ENCODE measurements at places on chromosomes 1 and 21.

- DNase-seq = no peak
- H3K4me1 ChIP-seq = no peaks in the 10 kb centered on the region
- H3K4me3 ChIP-seq = no peak overlapping the region
- H3K36me3 ChIP-seq = no peaks in the 10 kb centered on the region
- no peak overlapping the region for H3K27ac ChIP-seq
Measured at GRCh38 chr1:41741244-41741643, 177.5 kb downstream of the HIVEP3 start.

- H3K36me3 ChIP-seq = no peaks in the 10 kb centered on the region
- no peak within 1 kb of the TSS for H3K27ac ChIP-seq
- H3K4me3 ChIP-seq = no peak within 1 kb of the TSS
- no peak for DNase-seq
Measured at GRCh38 chr21:39867198-39867650, at the start of gene PCP4. PCP4 (plus strand) TSS chr21:39867438; CDS start chr21:39867502, 64 bp downstream.

DNA sequence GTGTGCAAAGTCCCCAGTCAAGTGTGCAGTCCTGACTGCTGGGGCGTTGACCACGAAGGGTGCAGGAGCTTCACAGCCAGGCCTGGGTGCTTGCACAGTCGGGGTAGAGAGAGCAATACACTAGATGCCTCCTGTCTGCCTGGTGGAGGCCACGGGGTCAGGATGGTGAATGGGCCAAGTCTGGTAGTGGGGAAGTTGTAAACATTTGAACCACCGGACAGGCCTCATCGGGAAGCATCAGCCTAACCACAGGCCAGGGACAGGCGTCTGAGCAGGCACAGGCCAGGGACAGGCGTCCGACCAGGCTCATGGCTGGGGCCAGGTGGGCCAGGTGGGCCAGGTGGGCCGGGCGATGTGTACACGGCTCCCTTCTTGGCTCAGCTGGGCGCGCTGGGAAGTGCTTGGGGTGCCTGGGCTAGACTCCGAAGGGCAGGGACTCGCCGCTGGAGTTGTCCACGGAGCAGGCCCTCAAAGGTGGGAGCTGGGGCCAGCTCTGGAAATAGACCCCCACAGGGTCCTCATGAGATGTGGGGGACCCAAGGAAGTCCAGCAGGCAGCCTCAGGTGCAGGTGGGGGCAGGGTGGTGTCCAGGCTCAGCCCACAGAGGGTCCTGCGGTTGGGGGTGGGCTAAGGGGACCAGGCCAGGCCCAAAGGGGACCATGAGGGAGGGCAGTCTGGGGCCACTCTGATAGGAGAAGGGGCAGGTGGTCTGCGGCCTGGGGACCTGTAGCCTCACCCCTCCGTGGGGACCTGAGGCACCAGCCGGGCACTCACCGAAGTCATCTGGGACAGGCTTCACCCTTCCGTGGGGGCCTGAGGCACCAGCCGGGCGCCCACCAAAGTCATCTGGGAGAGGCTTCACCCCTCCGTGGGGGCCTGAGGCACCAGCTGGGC, 15.0 kb downstream of the COL6A1 start:
- peak overlapping the region; percentile 85 for H3K27ac ChIP-seq
- no peaks in the 10 kb centered on the region for H3K27me3 ChIP-seq
- no peak overlapping the region for H3K4me3 ChIP-seq
- peaks cover 2% of the 10 kb centered on the region for H3K4me1 ChIP-seq
- no peak for DNase-seq

- no peaks in the 10 kb centered on the region for H3K36me3 ChIP-seq
- no peaks in the 10 kb centered on the region for H3K27me3 ChIP-seq
- H3K4me1 ChIP-seq = no peaks in the 10 kb centered on the region
- no peak overlapping the region for H3K4me3 ChIP-seq
- no peak overlapping the region for H3K27ac ChIP-seq
- DNase-seq = no peak
Measured at GRCh38 chr1:44275991-44276405, 62.7 kb downstream of the DMAP1 start.

DNA sequence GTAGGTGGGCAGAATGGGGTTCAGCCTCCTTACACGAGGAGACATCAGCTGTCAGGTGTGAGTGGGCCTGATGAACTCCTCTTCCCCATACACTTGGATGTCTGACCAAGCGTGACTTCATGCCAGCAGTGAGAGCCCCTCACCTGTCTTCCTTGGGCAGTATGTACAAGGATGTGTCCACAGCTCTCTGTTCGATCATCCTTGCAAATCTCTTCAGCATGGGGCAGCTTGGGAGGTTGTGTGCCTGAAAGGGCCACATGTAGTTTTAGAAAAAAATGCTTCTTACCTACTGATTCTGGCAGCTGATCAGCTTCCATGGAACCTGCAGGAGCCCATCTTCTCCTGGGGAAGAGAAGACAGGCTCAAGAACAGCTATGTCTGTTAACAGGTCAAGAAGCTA, 18.0 kb downstream of the ACP6 start:
- H3K4me3 ChIP-seq = no peak overlapping the region
- H3K36me3 ChIP-seq = peaks cover 81% of the 10 kb centered on the region
- H3K4me1 ChIP-seq = no peaks in the 10 kb centered on the region
- no peaks in the 10 kb centered on the region for H3K27me3 ChIP-seq

- H3K27ac ChIP-seq = no peak overlapping the region
- DNase-seq = no peak
- H3K36me3 ChIP-seq = no peaks in the 10 kb centered on the region
- H3K27me3 ChIP-seq = no peaks in the 10 kb centered on the region
Measured at GRCh38 chr1:151492120-151492519, 19.1 kb upstream of the CGN start.

DNA sequence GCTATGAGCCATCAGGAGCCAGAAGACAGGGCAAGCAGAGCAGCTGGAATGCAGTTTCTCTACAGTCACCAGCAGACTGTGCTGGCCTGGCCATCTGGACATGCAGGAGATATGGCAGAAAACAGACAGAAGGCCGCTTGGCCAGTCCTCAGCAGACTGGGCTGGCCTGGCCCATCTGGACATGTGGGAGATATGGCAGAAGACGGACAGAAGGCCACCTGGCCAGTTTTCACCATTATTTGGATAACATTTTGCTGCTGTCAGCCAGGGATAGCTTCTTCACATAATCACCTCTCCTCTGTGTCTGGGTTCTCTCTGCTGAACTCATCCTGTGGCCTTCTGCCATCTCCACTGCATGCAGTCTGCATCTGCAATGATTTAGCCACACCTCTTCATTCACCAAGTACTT, 25.0 kb upstream of the CACYBP start:
- H3K4me1 ChIP-seq = no peaks in the 10 kb centered on the region
- H3K27ac ChIP-seq = no peak overlapping the region
- DNase-seq = no peak
- H3K36me3 ChIP-seq = no peaks in the 10 kb centered on the region

GRCh38 chr1:225670806-225671733, 18.1 kb upstream of the ENAH start:
- no peaks in the 10 kb centered on the region for H3K27me3 ChIP-seq
- H3K4me1 ChIP-seq = no peaks in the 10 kb centered on the region
- no peak for DNase-seq
- no peak overlapping the region for H3K4me3 ChIP-seq
- no peak overlapping the region for H3K27ac ChIP-seq

DNA sequence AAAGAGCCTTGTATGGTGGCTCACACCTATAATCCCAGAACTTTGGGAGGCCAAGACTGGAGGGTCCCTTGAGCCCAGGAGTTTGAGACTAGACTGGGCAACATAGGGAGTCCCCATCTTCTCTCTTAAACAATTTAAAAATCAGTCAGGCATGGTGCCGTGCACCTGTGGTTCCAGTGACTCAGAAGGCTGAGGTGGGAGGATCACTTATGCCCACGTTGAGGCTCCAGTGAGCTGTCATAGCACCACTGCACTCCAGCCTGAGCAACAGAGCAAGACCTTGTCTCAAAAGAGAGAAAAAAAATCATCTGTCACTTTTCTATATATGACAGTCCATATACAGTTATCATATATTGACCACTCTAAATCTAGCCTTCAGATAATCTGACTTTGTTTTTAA, 658.3 kb downstream of the LTN1 start:
- no peaks in the 10 kb centered on the region for H3K27me3 ChIP-seq
- no peak overlapping the region for H3K27ac ChIP-seq
- no peak for DNase-seq
- H3K4me3 ChIP-seq = no peak overlapping the region

DNA sequence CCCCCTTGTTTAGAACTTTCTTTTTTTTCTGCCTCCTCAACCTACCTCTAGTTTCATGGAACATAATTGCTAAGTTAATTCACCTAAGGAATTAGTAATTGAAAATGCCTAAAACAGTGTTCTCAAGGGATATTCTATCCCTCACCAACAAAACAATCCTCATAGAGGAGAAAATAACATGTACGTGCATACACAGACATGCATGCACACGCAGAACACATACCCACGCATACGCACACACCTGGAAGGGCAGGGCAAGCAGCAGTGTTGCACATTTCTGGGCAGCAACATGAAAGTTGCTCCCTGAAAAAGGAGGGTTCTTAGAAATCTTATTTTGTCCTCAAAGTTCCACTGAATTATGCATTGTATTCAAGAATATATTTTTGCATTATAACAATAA, 76.6 kb downstream of the HHAT start:
- no peaks in the 10 kb centered on the region for H3K27me3 ChIP-seq
- H3K4me3 ChIP-seq = no peak overlapping the region
- DNase-seq = no peak
- no peaks in the 10 kb centered on the region for H3K4me1 ChIP-seq

GRCh38 chr1:79460773-79461436, 454.4 kb upstream of the ADGRL4 start:
- no peaks in the 10 kb centered on the region for H3K36me3 ChIP-seq
- DNase-seq = no peak
- no peak overlapping the region for H3K27ac ChIP-seq
- no peak overlapping the region for H3K4me3 ChIP-seq
- no peaks in the 10 kb centered on the region for H3K4me1 ChIP-seq

DNA sequence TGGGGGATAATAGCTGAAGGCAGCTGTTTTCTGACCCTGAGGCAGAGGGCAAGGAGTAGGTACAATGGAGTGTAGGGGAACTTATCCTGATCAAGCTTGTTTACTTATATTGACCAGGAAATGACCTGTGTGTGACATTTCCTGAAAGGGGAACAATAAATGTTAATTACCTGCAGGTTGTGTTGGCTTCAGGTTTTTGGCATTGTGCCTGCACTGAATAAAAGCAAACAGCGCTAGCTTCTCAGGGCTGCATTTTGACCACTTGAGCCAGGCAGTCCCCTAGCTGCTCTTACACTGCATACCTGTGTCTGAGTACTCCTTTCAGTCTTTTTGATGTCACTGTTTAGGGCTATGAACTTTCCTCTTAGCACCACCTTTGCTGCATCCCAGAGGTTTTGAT, 40.6 kb downstream of the DRAM2 start:
- DNase-seq = no peak
- H3K4me1 ChIP-seq = no peaks in the 10 kb centered on the region
- no peaks in the 10 kb centered on the region for H3K27me3 ChIP-seq
- no peaks in the 10 kb centered on the region for H3K36me3 ChIP-seq

DNA sequence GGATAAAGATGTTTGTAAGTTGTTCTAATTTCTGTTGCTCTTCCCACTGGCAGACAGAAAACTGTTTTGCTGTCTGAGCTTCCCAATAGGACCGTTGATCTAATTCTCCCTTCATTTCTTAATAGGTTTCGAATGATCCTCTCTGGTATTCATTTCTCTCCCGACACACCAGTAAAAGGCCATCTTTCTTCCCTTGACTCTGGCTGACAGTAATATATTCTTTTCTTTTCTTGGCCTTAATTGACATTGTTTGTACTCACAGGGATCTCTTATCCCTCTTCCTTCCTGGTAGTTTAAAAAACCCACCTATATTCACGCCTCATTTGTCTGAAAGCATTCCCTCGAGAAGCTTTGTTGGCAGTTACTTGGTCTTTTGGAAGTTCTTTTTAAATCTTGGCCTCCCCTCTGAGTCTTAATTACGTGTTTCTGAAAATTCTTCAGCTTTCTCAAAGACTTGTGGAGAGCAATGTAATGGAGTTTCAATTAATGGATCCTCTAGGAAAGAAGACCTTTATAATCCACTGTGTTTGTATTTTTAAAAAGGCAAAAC, 40.3 kb downstream of the MAP10 start:
- H3K27ac ChIP-seq = no peak overlapping the region
- H3K36me3 ChIP-seq = no peaks in the 10 kb centered on the region
- H3K4me3 ChIP-seq = no peak overlapping the region
- no peaks in the 10 kb centered on the region for H3K27me3 ChIP-seq
- no peaks in the 10 kb centered on the region for H3K4me1 ChIP-seq

GRCh38 chr1:61477301-61477700, 247.6 kb downstream of the TM2D1 start:
- no peaks in the 10 kb centered on the region for H3K4me1 ChIP-seq
- no peak overlapping the region for H3K27ac ChIP-seq
- DNase-seq = no peak
- H3K27me3 ChIP-seq = no peaks in the 10 kb centered on the region

DNA sequence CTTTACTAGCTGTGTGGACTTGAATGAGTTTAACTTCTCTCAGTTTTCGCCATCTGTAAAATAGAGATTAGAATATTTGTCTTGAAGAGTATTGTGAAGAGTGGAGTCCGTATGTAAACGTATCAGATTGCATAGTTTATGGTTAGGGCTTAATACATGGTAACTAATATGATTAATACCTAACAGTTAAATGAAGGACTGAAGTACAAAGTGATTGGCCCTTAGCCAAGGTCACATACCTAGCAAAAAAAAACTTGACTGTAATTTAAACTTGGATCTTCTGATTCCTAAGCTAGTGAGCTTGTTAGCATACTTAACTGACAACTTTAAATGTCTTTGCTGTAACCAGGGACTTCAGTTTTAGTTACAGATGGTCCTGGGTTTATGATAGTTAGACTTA, 1.9 kb downstream of the GIPC2 start:
- no peaks in the 10 kb centered on the region for H3K36me3 ChIP-seq
- H3K27me3 ChIP-seq = no peaks in the 10 kb centered on the region
- DNase-seq = no peak
- H3K4me1 ChIP-seq = peaks cover 4% of the 10 kb centered on the region

DNA sequence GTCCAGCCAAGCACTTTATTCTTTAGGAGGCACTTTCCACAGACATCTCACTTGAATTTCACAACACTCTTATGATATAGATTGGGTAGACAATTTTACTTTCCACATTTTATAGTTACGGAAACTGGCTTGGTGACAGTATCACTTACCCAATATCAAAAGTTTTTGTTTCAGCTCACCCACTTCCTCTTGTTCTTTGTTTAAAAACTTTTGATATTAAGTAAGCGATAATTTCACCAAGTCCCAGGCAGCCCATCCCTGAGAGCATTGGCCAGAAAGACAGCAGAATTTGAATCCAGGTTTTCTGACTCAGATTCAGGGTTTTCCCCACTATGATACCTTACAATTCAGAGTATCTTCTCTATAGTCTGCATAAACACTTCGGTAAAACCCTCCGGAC, 60.0 kb downstream of the LRIG2 start:
- no peak overlapping the region for H3K27ac ChIP-seq
- H3K27me3 ChIP-seq = no peaks in the 10 kb centered on the region
- no peak overlapping the region for H3K4me3 ChIP-seq

Measured in ascending aorta (tissue), 2 donors.